Psoas muscle (tissue), 8 donors: ENCODE measurements at places on chromosomes 6 and 20. TPM values are rescaled to one million over a fixed set of nuclear protein-coding genes. Genes with fewer than 3 reads are reported as not detected.
A peak's percentile ranks its signal among the peaks of the same experiment; 100 is the strongest.

Gene DAAM2
- total RNA-seq: 20.3 TPM

Gene OR2J1
- not detected for total RNA-seq

Gene OLIG3
- not detected for total RNA-seq

Gene NKX2-2
- not detected for total RNA-seq

Gene EEF1A2
- total RNA-seq: 2,126 TPM

Gene PBOV1
- total RNA-seq: not detected

Gene ACTL10
- total RNA-seq: 0.42 TPM

DNA sequence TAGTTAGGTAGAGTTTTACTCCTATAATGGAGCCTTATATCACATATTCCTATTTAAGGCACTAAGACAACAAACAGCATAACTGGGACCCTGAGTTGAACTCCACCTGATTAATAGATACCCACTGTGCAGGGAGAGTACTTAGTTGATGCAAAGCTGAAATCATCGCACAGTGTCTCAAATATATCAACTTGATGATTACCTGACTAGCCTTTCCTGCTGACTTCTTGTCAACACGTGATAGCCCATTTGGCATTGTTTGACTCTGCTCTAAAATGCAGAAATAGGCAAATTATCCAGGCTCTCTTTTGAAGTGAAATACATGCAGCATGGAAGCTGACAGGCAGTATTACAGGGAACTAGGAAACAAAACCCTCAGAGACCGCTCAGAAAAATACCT, 154.6 kb upstream of the HDAC2 start:
- DNase-seq: no peak

DNA sequence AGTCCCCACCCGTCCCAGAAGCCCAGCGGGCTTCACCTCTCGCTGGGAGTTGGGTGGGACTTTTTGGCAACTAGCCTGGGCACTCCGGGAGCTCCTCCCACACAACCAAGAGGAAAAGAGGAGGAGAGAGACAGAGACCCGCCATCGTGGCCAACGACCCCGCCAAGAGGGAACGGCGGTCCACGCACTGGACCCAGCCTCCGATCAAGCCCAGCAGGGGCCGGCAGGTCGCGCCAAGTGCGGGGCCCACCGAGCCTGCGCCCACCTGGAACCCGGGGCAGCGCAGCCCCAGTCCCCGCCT, 3.0 kb upstream of the TMEM14C start:
- DNase-seq: peak; percentile 54

GRCh38 chr6:107625264-107625663, 135.3 kb downstream of the SOBP start:
- no peak for DNase-seq

DNA sequence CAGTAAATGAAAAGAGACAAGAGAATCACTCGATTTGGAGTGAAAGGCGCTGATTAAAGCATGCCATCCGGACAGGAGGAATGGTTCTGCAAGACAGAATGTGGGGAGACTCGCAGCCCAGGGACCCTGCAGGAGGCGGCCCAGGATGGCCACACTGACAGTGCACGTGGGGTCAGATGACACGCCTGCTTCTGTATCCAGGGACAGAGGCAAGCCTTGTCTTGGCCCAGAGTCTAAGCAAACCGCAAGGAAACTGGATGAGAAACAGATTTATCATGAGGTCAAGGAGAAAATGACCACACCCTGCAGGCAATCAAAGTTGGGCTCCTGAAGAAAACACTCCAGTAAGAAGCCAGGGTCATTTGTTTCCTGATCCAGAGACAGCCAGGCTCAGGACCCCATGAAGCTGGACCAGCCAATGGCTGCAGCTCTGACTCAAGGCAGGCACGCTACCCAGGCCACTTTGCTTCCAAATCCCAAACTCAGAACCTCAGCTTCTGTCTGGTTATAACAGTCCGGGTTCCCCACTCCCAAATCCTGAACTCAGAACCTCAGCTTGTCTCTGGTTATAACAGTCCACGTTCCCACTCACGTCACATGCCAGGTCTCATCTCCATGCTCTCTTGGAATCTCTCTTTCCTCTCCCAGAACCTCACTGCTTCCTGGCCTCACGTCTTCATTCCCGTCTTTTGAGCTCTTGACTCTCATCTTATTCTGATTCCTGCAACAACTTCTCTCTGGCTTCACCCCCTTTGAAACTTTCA, 144.9 kb upstream of the THBS2 start:
- no peak for DNase-seq

- DNase-seq: no peak
These were observed 1.3 kb upstream of the DOK5 start for GRCh38 chr20:54474046-54474445.

DNA sequence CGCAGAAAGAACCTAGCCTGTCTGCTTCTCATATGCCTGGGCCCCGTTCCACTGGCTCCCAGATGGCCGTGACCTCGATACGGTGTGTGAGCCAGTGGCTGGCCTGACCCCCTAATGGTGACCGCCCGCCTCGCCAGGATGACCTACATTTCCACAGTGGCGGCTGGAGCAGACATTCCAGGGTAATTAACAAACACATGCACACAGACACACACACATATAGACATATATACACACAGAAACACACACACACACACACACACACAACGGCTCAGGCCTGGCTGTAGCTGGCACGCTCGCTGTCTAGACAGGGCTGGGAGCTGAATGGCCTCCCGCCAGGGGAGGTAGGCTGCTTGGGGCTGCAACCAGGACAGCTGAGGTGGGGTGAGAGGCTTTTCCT, 227.1 kb downstream of the ANKRD60 start:
- DNase-seq: peak; percentile 68

DNA sequence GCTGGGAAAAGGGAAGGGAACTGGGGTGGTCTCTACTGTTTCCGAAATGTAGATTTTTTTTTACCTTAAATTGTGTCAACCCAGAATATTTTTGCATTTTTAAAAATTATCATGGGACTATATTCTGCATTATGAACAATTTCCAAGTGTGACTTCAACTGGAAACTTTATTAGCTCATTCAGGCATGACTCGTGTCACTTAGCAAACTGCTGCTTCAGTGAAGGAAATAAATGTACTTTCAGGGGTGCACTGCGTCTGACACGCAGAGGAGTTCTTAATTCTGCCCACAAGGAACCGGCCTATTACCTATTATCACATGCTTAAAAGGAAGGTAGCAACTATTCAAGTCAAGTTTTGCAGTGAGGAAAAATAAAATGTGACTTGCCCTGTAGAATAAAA, 291.3 kb upstream of the PRDM1 start:
- DNase-seq: no peak

DNA sequence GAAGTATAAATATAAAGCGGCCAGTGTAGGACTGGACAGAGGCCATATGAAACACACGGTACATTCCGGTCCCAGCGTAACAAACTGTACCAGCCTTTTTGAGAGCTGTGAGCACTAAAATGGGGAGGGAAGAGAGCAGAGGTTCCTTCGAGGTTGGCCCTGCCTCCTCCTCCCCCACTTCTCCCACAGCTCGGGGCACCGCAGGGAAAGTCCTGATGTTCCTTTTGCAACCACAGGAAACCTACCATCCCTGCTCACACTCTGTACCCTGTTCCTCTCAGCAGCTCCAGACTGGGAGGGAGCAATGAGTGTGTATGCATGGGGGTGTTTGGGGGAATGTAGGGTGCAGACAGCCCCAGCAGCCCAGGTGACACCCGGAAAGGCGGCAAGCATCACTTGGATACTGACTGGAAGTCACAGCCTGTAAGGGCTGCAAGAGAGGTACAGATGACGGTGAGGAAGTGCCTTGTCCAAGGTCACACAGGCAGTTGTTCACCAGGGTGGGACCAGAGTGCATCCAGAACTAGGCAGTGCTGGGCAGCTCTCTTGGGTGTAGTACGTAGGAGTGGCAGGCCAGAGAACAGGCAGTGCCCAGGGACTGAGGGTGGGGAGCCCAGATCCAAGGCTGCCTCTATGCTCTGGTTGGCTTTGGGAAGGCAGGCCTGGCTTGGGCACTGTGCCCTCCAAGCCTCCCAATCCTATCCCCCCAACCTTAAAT, 11.0 kb upstream of the ARMC12 start:
- DNase-seq: peak; percentile 71

DNA sequence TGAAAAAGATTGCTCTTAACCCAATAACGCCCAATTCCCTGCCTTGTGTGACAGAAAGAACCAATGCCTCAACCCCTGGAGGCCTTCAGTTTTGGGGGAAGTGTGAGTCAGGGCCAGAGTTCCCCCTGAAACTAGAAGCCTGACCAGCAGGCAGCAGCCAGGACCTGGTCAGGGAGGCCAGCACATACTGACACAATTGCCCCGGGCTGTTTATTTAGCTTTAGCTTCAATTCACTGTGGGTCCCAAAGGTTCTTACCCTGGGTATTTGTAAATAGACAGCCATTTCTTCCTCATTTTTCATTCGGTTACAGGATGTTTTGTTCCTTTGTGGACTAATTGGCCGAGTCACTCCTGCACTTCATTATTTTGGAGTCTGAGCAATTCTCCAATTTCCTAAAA, 195.6 kb downstream of the PKHD1 start:
- no peak for DNase-seq

GRCh38 chr20:37920679-37921322, 17.9 kb downstream of the VSTM2L start:
- no peak for DNase-seq

DNA sequence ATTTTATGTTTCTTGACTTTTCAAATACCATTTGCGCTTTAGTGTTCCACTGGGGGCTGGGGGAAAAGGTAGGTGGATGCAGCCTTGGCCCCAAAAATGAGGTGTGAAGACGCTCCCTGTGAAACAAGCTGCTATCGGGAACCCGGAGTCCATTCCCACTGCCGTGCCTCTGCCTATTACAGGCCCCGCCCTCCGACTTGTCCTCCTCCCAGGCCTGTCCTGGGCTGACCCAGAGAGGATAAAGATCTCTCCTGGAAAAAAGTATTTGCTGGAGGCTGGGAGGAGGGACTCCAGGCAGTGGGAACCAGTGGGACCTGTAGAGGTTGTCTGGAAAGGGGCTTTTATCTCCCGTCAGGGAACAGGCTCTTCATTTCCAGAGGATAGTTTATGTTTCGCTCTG, 215.0 kb downstream of the SLC24A3 start:
- no peak for DNase-seq

- no peak for DNase-seq
These were observed 80.6 kb upstream of the PREP start for GRCh38 chr6:105483492-105483891.

DNA sequence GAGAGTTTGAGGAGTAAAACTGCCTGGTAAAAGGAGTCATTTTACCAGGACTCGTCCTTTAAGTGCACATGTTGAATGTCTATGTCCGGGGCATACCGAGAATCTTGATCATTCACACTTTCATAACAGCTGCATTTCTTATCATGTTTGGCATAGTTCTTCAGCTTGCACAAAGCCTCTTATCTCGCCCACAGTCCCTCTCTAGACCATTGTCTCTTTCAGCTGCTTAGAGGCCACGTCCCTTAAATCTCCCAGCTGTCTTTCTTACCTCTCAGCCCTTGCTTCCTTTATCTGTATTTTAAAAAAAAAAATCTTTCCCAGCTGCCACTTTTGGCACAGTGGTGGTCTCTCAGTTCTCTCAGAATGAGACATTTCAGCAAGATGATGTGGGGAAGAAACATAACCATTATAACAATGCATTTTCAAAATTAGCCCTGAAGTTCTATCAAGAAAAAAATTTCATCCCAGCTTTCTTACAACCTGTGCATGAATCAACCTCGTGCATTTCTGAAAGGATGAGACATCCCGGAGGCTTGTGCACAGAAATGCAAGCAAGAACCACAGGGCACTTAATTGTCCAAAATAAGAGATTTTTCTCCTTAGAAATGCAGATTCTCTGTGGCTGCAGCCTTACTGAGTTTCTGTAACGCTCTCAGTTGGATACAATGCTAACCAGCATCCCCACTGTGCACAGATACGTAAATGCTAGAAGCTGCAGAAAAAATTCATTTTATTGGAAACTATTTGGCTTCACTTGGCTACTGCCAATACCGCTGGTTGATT, 24.2 kb downstream of the RBM24 start:
- DNase-seq: no peak

GRCh38 chr6:3355011-3355357, 96.2 kb downstream of the PSMG4 start:
- no peak for DNase-seq

GRCh38 chr20:5395932-5396727, 79.4 kb upstream of the PROKR2 start:
- DNase-seq: no peak
